ENCODE measurements at places on chromosomes 16 and 17.

GRCh38 chr16:88541831-88542616, 28.2 kb upstream of the ZC3H18 start:
- no peak for DNase-seq

- peak; percentile 51 for DNase-seq
These were observed 58.6 kb downstream of the EMP2 start for GRCh38 chr16:10521681-10522274.

DNA sequence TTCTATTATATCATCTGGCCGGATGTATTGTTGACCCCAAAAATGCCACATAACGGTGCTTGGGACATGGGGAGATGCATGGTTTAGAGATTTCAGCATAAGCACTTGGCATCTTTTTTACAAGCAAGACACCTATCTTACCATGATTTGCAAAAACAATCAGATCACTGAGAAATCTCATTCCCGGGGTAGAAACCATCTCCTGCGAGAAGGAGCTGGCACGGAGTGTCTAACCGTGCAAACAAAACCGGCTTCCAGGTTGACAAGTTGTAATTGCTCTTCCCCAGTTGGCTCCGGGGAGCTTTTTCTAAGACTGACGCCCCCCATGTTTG, 1.0 kb downstream of the SLC16A6 start:
- DNase-seq, result no peak

GRCh38 chr17:75845058-75845711, 981 bp upstream of the UNC13D start:
- DNase-seq, result peak; percentile 81

GRCh38 chr17:77877036-77877435, 81.5 kb upstream of the TNRC6C start:
- no peak for DNase-seq

DNA sequence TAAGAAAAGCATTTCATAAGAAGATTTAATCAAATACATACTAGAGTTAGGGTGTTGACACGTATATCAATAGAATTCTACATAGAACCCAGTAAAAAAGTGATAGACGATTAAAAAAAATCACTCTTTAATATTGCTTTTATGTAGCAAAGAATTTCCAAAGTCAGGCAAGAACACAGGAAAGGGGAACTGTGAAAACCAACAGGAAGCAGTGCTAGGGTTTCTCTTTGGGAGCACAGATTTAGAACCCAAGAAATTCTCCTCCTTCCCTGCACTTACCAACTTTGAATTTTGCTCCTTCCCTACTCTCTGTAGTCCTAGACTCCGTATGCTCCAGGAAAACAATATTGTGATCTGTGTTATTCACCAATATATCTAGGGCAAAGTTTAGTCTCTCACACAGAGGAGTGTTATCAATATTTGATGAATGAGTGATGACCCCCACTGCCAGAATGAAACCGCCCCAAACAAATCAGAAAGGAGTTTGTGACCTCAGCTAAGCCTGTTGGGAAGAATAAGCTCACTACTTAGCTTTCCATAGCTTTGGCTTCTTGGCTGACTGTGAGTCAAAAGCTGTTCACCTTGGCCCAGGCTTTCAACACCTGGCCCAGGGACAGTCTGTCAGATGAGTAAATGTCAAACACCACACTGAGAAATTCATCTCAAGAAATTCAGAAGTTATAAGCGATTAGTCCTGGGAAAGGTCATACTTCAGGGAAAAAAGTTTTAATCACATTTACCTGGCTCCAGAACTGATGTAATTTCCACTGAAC, 8.6 kb downstream of the RFWD3 start:
- no peak for DNase-seq

DNA sequence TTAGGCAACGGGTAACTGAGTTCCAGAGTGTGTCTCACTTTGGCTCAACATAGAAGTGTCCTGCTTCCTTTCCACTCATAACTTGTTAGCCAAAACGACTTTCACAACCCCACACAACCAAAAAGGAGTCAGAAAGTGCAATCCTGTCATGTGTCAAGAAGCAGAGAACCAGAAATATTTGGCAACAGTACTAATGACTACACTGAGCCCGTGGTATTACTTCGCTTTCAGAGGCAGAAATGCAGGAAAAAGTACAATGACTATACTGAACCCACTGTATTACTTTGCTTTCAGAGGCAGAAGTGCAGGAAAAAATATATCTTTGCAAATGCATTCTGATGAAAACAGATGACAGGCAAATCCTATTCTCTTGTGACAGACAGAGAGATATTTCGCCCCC, 484.6 kb downstream of the KIF2B start:
- DNase-seq, result no peak

- DNase-seq, result no peak
These were observed 541 bp downstream of the VKORC1 start for GRCh38 chr16:31094088-31094423.

- no peak for DNase-seq
These were observed 3.5 kb downstream of the CEMP1 start for GRCh38 chr16:2527784-2528100.

DNA sequence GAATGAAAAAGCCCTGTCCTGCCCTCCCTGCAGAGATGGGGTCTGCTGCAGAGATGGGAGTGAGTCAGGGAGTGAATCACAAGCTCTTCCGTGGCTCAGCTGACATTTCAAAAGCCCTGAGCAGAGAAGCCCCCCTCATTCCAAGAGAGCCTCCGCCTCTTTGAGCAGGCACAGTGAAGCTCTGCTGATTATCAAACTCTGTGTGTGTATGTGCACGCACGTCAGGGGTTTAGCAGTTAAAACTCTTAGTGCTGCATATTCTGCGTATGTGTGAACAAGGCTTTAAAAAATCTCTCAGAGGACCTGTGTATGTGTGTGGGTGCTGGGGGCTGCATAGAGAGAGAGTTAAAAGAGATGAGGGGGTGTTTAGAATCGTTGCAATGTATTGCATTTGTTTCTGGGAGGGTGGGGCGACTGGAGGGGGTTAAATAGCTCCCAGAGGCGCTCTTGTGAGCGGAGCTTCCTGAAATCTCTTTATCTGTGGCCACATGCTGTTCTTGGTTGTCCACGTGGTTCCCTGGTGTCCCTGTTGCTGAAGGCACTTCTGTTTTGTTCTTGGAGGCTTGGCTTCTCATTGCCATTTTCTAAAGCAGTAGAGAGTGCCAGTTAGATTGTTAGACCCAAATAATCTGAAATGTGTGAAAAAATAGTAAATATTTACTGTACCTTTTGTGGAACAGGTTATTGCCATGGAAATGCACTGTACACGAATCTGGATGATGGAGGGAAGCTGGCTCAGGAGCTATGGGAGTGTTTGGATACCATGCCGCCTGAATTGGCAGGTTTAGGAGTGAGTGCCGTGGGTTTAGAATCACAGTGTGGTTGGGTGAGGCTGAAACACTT, 116.6 kb downstream of the PRKCB start:
- no peak for DNase-seq

DNA sequence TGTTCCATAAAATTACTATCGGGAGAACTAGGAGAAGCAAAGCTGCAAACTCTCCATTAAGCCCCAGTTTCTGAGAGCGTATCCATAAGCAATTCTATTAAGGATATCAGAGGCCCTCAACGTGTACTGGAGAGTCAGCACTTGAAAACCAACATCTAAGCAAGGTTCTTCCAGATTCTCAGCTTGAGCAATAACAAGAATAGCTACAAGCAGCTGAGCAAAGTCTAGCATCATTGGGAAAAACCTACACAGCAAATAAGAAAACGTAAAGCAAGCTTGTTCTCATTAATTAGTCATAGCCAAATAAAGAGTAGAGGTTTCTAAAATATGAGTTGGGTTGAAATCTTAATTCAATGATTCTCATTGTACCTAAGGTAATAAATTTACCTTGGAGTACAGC, 26.9 kb upstream of the COX10 start:
- DNase-seq, result no peak

GRCh38 chr16:88378401-88378800, 4.4 kb upstream of the ZNF469 start:
- DNase-seq, result no peak

- DNase-seq, result peak; percentile 44
These were observed 2.9 kb upstream of the ZSCAN10 start for GRCh38 chr16:3101841-3102470.
